Upper lobe of right lung (tissue), 1 donor: ENCODE measurements at places on chromosomes 4 and X. TPM values are rescaled to one million over a fixed set of nuclear protein-coding genes. Genes with fewer than 3 reads are reported as not detected.
A peak's percentile ranks its signal among the peaks of the same experiment; 100 is the strongest.

The LRAT gene
- total RNA-seq, result 1.1 TPM

GRCh38 chr4:19346636-19347035 lies 905.1 kb upstream of the SLIT2 start:
- no peaks in the 10 kb centered on the region for H3K36me3 ChIP-seq
- no peak overlapping the region for H3K27ac ChIP-seq
- H3K27me3 ChIP-seq, result no peaks in the 10 kb centered on the region
- no peak overlapping the region for H3K4me3 ChIP-seq
- DNase-seq, result no peak

GRCh38 chr4:5774416-5775036 lies 63.5 kb downstream of the EVC start:
- H3K4me3 ChIP-seq, result no peak overlapping the region
- no peaks in the 10 kb centered on the region for H3K27me3 ChIP-seq

- no peak for DNase-seq
- H3K4me1 ChIP-seq, result no peaks in the 10 kb centered on the region
- no peaks in the 10 kb centered on the region for H3K36me3 ChIP-seq
These were observed 18.6 kb upstream of the ADRA2C start for GRCh38 chr4:3747581-3747904.

DNA sequence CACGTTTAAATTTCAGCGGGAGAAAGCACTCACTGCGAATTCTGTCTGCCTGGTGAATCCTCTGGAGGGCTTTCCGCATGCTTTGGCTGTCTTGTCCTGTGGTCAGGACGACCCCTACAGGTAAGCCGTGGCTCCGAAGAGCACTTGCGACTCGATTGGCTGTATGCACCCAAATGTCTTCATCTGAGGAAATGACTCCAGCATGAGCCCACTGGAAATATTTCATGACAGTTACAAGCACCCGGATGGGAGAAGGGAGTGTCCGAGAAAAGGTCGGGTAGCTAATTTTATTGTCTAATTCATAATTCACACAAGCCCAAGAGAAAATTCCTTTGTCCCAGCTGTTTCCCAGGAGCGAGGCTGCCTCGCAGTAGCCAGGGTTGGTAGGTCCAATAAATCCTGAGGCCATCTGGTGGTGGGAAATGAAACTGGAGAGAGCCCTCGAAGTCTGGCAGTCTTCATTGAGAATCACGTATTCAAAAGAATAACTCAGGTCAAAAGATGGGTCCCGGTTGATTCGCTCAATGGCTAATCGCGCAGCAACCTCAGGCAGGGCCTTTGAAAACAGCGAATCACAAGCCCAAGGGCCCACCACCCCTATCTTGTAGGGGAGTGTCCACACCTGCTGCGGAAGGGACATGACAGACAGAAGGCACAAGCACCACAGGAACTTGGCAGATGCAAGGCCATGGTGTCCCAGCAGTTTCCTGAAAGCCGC lies 6.6 kb downstream of the GUCY2F start:
- H3K4me3 ChIP-seq, result no peak overlapping the region
- H3K27me3 ChIP-seq, result no peaks in the 10 kb centered on the region
- peaks cover 3% of the 10 kb centered on the region for H3K4me1 ChIP-seq
- DNase-seq, result peak; percentile 48
- no peak overlapping the region for H3K27ac ChIP-seq
- H3K36me3 ChIP-seq, result no peaks in the 10 kb centered on the region

DNA sequence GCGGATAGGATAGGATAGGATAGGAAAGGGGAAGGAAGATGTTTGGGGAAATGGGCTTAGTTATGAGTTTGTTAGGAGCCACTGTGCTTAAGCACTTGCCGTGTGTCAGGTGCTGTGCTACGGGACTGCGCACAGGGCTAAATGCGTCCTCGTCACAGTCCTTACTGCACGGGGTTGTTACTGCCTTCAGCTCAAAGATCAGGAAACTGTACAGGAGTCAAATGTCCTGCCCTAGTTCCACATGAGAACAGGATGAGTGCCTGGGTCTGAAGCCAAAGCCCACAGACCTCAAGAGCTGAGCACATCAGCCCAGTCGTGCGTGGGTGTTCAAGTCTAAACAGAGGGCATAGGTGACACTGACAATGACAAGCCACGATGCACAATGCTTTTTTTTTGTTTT lies 15.0 kb downstream of the ACSL1 start:
- H3K27ac ChIP-seq, result peak overlapping the region; percentile 9
- peak; percentile 77 for DNase-seq
- no peaks in the 10 kb centered on the region for H3K36me3 ChIP-seq
- H3K4me3 ChIP-seq, result no peak overlapping the region
